ENCODE measurements at places on chromosomes 5 and 9.

GRCh38 chr9:21993893-21994555 lies at the start of gene CDKN2A:
Gene CDKN2A (minus strand): TSS chr9:21994392.
- DNase-seq, result no peak

GRCh38 chr5:113487781-113488644 lies at the start of gene MCC:
Gene MCC (minus strand): TSS chr5:113488453.
- peak; percentile 96 for DNase-seq

DNA sequence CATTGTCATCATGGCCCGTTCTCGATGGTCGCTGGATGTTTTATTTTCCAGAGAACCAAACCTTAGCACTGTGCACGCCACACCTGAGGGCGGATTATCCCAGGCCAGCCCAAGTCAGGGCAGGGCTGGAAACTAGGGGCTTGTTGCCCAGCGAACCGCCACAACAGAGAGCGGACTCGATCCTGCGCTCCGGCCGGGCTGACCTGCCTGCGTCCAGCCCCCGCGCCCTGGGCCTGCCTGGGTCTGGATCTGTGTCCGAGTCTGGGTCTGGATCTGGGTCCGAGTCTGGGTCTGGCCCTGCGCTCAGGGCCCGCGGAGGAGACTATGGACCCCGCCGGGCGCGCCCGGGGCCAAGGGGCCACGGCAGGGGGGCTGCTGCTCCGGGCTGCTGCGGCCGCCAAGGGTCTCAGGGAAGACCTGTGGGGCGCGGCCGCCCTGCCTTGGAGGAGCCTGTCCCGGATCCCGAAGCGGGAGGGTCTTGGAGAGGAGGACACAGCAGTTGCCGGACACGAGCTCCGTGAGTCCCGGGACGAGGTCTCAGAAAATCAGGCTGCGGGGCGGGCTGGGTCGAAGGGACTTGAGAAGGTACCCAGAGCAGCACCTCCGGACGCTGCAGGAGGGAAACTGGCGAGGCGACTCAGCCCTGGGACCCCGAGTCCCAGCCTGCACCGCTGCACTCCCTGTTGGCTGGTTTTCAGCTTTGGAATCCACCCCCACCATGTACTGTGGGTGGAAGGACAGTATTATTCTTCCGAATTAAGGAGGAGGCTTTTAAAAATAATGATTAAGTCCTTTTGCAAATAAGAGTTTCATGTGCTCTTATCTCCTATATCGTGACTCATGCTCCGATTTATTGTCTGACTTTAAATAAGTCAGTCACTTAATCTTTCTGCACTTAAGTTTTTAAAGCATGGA lies at the start of gene ANKDD1B:
ANKDD1B (plus strand) TSS at position 143 of the 915 bp plus-strand sequence; CDS start at position 325, 182 bp downstream.
- DNase-seq, result peak; percentile 49

GRCh38 chr9:106800701-106801270 lies 62.2 kb upstream of the ZNF462 start:
- DNase-seq, result peak; percentile 27

Data from Daoy (cell line).